ENCODE measurements at places on chromosomes 5 and 9.

- DNase-seq, result peak; percentile 50
Measured at GRCh38 chr5:103224118-103224893, 34.3 kb upstream of the MACIR start.

DNA sequence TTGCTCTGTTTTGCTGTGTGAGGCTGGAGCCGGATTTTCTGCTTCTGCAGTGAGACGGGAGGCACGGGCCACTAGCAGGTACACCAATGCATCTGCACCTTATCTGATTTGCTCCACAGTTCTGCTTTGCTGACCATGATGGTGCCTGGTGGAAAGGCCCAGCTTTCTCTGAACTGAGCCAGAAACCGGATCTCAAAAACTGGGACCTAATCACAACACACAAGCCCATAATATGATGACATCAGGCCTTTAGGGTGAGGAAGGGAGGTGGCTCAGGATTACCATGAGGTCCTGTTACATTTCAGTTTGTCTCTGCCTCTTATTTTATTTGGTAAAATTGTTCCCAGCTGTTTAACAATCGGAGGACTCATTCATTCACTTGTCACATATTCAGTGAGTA, 49.8 kb downstream of the FGF1 start:
- DNase-seq, result no peak

DNA sequence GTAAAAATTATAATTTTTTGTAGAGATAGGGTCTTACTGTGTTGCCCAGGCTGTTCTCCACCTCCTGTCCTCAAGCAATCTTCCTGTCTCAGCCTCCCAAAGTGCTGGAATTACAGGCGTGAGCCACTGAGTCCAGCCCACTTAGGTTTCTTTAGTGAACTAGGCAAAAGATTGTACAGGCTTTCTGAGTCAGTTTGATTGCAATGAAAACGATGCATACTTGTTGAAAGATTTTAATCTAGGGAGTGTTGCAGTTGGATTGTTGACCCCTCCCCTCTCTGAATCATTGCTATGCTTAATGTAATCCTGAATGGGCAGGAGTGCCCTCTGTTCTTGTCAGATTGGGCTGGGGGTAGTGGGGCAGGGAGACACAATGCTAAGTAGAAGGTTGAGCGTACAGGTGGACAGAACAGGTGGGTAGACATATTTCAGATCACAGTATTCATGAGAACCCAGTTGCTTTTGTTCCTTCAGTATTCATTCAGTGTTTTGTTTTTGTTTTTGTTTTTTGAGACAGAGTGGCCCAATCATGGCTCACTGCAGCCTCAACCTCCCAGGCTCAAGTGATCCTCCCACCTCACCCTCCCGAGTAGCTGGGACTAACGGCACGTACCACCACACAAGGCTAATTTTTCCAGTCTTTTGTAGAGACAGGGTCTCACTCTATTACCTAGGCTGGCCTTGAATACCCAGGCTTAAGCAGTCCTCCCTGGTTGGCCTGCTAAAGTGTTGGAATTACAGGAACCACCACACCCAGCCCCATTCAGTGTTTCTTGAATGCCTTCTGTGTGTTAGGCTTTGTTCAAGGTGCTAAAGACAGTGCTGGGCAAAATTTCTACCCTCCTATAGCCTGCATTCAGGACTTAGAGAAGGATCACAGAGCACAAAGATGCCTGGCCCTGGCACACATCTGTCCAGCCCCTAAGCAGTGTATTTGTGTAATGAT, 70.1 kb downstream of the KIAA1958 start:
- no peak for DNase-seq

DNA sequence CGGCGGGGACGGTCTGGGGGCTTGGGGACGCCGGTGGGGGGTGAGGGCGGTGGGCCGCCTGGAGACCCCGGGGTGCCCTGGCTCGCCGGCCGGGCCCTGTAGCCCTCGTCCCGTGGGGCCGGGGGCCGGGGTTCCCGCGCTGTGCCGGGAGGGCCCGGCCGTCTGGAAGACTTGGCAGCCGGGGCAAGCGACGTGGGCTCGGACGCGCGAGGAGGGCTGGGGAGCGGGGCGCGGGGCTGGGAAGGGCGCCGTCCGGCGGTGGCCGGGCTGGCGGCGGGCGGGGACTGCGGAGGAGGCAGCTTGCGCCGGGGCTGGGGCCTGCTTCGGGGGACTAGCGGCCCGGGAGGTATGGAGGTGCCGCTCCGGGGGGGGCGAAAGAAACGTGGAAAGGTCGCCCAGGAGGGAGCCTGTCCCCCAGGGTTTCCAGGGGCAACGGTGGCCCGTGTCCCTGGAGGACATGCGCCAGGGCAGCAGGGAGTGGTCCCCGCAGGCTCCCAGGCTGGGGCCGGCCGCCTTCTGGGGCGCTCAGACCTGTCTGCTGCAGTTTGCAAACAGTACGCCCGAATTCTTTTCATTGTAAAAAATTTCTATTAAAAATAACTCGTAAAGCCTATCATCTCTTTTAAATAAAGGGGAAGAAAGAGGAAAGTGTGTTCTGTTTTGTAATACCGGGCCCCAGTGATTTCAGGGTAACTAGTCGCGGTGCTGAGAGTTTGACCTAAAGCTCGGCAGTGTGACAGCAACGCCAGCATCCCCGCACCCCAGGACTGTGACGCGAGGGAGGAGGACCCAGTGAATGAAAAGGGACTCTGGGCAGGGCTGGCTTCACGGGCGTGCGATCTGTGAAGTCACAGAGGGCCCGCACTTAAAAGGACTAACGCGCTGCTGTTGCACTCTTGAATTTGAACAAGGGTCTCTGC, 752 bp upstream of the ANKH start:
- DNase-seq, result peak; percentile 73

DNA sequence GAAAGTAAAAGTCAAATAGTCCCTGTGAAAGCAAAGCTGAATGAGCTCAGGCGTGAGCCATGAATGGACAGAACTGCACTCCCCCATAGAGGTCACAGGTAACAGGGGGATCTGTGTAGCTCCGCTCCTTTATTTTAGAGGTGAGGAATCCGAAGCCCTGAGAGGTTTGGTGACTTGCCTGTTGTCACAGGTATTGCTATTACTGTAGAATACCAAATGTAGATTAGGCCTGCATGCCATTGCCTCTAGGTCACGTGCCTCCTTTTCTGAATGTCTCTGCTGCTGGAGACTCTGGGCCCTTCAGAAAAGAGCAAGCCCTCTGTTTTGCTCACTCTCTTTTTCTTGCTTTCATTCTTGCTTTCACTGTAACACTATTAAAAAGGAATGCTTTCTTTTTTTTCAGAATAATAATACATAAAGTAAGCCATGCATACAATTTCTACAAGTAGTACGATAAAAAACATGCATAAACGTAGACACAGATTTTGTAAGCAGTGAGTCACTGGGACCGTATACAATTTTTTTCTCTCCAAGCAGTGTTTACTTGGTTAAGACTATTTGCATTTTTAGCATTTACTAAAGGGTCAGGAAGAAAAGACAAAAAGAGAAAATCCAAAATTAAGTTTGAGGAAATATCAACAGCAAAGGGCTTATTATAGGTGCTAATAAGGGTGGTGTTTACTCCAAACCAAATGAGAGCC, 568.7 kb upstream of the ADAMTS16 start:
- no peak for DNase-seq

GRCh38 chr9:136206602-136207275, 1.8 kb upstream of the LHX3 start:
- DNase-seq, result no peak

DNA sequence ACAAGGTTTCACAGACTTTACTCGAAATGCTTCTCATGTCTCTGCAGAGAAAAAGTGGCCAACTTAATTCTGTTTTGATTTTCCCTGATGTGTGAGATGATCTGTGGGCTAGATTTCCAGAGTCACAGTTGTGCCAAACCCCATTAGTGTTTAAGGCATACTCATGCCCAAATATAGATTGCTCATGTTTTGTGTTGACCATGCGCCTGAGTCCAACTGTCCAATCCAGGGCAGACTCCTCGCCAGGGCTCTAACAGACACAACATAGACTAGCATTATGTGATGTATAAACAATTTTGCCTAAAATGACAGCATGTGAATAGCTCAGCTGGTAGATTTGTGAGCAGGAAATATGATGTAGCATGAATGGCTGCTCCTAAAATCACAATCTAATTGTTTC, 128.1 kb downstream of the PRDM6 start:
- DNase-seq, result no peak

GRCh38 chr9:78298046-78298765, 1.3 kb downstream of the PSAT1 start:
- DNase-seq, result peak; percentile 38

GRCh38 chr5:114305402-114306207, 56.3 kb upstream of the KCNN2 start:
- DNase-seq, result peak; percentile 28

DNA sequence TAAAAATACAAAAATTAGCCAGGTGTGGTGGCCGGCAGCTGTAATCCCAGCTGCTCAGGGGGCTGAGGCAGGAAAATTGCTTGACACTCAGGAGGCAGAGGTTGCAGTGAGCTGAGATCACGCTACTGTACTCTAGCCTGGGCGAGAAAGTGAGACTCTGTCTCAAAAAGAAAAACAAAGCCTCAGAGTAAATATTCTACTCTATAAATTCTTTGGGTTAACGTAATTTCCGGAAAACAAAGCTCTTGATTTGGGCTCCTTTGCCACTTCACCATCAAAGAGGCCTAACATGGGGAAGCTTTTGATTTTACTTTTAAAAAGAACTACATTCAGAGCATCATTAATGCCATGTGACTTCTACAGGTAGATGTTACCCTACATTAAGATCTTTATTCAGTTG, 103.1 kb downstream of the SERINC5 start:
- no peak for DNase-seq

- DNase-seq, result no peak
Measured at GRCh38 chr9:5817862-5818261, 15.1 kb downstream of the ERMP1 start.

GRCh38 chr5:138809391-138809790, 56.2 kb downstream of the CTNNA1 start:
- no peak for DNase-seq

DNA sequence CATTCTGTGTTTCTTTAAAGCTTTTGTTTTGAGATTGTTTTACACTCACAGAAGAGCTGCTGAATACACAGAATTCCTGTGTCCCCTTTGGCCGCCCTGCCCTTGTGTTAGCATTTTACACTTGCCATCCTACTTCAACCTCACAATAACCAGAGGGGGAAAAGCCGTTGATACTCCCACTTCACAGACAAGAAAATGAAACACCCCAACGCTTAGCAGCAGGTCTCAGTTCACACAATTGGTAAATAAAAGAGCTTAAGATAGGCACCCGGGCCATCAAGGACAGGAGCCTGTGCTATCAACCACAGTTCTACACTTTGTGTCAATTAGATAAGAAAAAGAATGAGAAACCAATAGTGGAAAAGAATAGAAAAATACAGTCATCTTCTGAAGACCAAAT, 178.0 kb downstream of the SYK start:
- no peak for DNase-seq

DNA sequence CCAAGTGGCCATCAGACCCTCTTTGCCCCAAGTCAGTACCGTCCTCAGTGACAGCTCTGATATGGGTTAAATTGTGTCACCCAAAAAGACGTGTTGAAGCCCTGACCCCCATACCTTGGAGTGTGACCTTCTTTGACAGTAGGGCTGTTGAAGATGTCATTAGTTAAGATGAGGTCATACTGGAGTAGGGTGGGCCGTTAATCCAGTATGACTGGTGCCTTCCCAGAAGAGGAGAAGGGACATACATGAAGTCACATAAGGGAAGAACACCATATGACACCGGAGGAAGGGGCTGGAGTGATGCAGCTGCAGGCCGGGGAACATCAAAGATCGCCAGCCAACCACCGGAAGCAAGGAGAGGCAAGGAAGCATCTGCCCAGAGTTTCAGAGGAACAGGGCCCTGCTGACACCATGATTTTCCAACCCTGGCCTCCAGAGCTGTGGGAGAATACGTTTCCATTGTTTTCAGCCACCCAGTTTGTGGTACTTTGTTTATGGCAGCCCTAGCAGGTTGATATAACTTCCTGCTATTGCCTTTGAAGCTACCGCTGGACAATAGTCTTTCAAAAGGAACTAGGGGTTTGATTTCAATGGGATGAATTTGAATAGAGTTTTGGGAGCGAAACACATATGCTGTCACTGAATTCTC, 36.4 kb upstream of the CPEB4 start:
- DNase-seq, result no peak

DNA sequence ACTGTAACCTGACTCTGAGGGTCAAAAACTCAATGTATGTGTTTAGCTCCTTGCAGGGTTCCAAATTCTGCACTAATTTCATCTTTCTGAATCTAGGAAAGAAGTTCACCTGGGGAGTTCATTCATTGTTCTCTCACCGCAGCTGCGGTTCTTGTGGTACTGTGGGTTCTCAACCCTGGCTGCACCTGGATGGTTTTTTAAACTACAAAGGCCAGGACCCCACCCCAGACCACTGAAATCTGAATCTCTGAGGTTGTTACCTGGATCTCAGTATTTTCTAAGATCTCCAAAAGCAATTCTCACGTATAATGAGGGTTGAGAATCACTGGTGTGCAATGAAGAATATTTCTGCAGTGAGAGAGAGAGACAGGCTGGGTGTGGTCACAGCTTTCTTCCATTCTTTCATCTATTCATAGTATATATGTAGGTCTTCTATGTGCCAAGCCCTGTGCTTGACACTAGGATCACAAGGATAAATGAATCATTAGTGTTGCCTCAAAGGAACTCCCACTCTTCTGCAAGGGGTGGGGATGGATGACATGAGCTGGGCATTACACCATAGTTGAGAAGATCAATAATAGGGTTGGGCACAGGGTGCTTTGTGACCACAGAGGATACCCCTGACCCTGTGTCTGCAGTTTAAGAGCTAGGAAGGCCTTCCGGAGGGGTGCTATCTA, 109.8 kb downstream of the GALNT10 start:
- DNase-seq, result no peak

GRCh38 chr5:40402007-40402364, 277.7 kb upstream of the PTGER4 start:
- DNase-seq, result peak; percentile 23

- DNase-seq, result no peak
Measured at GRCh38 chr5:11422342-11422741, 481.9 kb downstream of the CTNND2 start.

- peak; percentile 84 for DNase-seq
Measured at GRCh38 chr9:70043689-70044489, at the start of gene MAMDC2. TSS of gene MAMDC2 (plus strand) at chr9:70043848. CDS start at chr9:70044198, 350 bp downstream.

GRCh38 chr5:144134194-144134826, 36.1 kb downstream of the YIPF5 start:
- no peak for DNase-seq

GRCh38 chr5:38866362-38867031, 20.7 kb downstream of the OSMR start:
- no peak for DNase-seq

- no peak for DNase-seq
Measured at GRCh38 chr5:176396330-176396729, 7.8 kb downstream of the HIGD2A start.

- DNase-seq, result no peak
Measured at GRCh38 chr5:111937094-111937493, 180.1 kb upstream of the NREP start.

GRCh38 chr9:121560921-121561320, 61.3 kb upstream of the GGTA1 start:
- no peak for DNase-seq

GRCh38 chr5:169099801-169100734, 200.9 kb downstream of the SLIT3 start:
- DNase-seq, result no peak

- no peak for DNase-seq
Measured at GRCh38 chr9:110994771-110995241, 43.5 kb downstream of the LPAR1 start.
